ENCODE measurements at places on chromosomes 5 and 9. TPM values are rescaled to one million over a fixed set of nuclear protein-coding genes. Genes with fewer than 3 reads are reported as not detected.
A peak's percentile ranks its signal among the peaks of the same experiment; 100 is the strongest.

Gene CDH10
- not detected for total RNA-seq

Gene IL5
- not detected for total RNA-seq

Gene SPINK6
- not detected for total RNA-seq

Gene SNCB
- total RNA-seq: 0.80 TPM

Gene CCL27
- not detected for total RNA-seq

DNA sequence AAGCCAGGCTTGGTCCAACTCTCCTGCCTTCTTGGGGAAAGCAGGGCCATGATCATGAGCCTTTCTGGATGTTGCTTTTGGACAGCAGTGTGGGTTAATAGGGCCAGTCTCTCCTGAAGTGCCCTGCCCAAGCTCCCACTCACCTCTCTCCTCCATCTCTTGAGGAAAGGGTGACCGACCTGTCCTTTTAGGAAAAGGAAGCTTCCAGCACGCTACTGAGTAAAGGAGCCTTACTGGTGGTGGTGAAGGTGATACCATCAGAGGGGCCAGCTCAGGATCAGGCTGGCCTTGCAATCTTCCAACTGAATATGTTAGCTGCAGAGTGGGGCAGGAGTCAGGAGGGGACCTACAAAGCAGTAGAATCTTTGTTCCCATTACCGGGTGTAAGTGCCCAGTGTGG, 2.2 kb upstream of the RGS3 start:
- no peak for DNase-seq

DNA sequence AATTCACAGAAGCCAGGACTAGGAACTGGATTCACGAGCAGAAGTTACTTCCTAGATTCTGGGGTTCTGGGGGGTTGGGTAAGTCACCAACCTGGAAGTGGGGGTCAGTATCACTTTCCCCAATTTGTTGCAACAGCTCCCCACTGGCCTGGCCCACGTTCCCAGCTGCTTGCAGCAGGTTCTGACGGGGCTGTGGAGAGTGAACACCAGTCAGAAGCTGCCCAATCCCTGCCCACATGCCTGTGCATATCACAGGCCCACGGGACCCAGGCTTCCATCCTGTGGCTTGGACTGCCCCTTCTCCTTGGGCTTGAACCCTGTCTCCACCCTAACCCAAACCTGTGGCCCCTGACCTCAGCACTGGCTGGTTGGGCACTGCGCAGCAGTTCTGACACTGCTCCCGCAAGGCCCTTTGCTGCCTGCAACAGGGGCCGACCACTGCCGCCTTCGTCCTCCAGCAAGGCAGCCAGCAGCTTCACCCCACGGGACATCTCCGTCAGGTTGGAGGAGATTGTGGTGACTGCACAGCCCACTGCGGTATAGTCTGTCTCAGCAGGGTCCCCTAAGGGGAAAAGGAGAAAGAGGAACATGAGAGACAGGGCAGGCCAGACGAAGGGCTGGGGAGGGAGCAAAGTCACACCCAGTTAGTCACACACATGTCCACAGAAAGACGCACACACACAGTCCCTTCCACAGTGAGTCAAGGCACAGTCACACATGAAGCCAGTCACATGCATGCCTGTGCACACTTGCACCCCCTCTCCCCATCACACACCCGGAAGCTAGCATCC, 13.1 kb downstream of the TLN1 start:
- DNase-seq: no peak

GRCh38 chr9:129347316-129348120, 169.5 kb upstream of the IER5L start:
- DNase-seq: no peak

DNA sequence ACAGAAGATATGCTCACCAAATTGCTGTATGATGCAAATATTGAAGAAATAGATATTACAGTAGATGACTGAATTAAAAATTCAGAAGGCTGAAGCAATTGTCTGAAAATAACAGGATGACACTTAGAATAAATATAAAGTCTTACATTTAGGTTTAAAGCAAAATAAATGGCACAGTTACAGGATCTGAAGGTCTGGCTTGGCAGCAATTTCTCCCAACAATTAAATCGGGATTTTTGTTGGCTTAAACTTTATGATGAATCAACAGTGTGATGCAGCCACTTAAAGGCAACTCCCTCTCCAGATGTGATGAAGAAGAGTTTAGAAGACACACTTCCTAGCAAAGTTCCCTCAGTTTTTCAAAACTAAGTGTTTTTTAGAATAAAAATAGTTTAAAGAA, 80.5 kb downstream of the NREP start:
- DNase-seq: no peak

DNA sequence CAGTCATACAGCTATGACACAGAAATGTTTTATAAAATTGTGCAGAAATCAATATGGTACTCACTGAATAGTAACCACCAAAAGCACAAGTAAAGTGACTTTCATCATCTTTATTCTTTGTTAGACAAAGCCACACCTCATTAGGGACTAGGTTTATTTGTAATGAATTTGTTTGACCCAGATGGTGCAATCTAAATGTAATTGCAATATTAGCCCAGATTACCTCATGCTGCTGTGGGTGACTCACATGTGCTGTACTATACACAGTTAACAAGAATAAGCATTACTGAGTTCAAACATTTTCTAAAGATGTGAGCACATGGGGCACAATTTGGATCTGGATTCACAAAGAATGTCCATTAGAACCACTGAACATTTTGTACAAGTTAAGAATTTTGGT, 759.3 kb upstream of the TYRP1 start:
- DNase-seq: no peak

DNA sequence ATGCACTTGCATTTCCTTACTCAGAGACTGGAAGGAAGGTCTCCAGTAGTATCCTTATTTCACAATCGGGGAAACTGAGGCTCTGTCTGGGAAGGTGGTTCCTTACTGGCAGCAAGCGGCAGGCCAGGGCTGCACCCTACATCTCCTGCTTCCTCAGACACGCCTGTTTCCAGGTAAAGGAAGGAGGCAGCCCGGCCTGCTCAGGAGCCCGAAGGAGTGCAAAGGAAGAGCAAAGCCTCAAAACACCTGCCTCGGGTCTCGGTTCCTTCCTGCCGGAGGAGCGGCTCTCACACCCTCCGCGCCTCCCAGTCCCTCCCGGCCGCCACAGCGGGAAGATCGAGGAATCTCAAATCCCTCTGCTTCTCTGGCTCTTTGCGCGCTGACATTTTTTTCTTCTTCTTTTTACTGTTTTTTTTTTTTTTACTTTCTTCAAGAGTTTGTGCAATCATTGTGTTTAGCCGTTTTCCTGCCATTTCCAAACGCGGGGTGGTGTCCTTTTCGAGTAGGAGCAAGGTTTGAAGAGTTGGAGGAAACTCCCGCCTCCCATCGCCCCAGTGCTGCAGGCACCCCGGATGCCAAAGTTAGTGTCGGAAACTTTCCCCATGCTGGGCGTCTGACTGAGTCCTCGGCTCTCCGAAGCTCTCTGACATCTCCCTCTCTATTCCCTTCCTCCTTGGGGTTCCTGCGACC, 1.0 kb downstream of the GGTA1 start:
- DNase-seq: peak; percentile 9

DNA sequence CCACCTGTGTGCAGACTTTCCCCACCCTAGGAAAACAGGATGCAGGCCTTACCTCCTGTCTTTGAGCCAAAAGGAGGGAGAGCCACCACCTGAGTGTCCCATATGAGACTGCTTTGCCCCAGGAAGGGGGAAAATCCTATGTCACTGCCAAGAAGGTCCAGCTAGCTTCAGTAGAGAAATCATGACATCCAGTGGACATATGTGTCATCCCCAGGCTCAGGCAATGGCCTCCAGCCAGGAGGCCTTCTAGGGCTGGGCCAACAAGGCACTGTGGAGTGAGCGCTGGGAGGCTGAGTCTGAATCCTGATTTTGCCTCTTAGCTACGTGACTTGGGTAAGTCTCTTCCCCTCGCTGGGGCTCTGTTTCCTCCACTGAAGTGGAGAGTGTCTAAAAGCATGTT, 60.2 kb downstream of the SMIM23 start:
- no peak for DNase-seq

DNA sequence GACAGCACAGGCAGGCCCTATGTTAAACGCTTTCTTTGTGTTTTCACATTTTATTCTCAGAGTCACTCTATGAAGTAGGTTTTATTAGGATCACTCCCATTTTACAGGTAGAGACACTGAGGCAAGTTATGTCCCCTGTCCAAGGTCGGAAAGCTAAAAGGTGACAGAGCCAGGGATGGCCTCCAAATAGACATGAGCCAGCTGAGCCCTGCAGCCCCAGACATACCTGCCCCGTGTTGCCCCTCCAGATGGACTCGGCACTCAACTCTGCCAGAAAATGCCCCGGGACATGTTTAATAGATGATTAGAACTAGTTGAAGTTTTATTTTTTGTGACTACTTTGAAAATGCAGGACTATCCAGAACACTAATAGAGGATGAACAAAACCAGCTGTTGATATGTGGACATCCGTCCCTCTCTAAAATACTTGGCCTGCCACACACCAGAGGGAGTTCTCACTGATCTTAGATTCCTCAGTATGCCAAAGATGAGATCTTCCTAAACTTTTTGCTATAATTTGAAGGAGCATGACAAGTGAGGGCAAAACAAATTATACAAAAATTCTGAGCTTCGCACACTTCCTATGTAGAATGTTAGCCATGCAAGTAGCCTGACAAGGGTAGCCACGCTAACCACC, 258.6 kb upstream of the ADAMTS16 start:
- no peak for DNase-seq

DNA sequence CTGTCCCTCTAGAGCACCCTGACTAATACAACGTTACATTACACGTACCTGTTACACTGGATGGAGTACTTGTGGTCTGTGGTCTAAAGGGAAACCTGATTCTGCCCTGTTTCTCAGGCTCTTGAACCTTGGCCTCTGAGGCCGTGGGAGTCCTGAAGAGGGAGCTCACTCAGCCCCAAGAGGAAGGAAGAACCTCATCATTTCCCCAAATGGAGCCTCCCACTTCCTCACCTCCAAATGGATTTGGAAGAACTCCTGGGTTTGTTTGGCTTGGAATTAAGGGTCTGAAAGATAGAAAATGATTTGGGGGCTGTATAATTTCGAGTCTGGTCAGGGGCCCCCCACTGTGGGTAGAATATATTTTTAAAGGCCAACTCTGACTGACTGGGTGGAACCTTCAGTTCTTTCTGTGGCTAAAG, 200.2 kb downstream of the SEMA6A start:
- no peak for DNase-seq

DNA sequence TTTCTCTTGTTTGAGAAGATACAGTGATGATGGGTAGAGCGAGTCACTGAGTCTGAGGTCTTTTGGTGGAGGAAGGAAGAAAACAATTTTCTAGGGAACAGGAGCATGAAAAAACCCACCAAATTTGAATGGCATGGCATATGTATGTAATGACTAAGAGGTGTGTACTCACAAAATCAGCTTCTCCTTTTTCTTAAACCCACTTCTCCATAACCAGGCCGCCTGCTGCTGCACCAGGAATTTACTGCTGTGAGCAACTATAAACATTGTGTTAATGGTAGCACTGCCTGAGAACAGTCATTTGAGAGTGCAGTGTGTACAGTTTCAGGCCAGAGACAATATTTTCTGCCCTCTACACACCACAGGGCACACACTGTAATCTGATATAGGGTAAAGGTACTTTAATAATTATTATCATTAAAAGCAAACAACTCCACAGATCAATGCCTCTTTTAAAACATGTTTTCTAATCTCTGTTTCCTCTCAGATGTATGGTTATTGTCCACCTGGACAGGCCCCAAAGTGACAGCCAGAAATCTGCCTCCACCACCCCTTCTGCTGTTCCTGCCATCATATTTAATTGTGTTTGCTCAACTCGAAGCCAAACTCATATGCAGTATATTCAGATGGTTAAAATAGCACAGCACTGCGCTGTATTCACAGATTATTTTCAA, 241.6 kb downstream of the KIAA0825 start:
- no peak for DNase-seq

DNA sequence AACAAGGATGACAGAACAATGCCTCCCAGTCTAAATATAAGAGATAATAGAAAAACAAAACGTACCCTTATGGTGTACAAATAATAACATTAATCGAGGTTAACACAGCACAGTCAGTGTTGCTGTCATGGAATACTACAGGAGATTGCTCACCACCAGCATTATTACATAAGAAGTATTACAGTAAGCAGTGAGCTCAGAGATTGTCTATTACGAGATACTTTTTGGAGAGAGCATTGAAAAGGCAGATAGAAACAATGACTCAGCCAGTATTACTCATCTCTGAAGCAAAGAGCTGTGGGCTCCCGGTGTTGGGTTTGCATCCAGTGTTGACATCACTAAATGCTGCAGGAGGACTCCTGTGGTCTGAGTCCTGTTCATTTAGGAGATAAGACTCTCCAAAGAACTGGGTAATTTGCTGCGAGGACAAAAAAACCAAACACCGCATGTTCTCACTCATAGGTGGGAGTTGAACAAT, 191.9 kb upstream of the SEMA6A start:
- DNase-seq: no peak

DNA sequence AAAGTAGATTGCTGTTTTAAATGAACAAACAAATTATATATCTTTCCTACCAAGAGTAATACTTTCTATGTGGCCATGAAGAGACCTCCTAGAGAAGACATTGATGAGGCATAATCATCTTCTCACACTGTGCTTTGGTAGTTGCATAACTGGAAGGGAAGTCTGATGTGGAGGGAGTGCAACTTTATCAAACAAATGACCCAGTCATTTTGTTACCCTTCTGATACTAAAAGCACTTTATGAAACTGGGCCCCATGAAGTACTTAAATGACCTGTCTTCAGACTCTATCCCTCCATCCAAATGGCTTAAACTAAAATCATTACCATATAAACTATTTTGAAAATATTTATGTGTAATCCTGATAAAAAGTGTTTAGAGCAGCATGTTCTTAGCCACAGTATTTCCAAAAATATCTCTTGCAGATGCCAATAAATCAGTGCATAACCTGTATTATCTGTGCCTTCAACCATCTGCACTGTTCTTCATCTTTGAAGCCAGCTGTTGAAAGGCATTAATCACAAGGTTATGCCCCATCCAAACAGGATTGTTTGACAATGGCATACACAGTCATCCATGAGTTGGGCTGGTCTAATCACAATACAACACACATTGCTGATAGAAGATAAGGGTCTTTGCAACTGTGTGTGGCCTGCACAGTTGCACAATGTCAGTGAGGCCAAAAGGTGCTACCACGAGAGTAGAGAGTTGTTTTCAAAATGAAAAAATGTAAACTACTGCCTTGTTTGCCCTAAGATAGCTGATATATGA, 31.9 kb upstream of the MIER3 start:
- DNase-seq: no peak
